ENCODE measurements at places on chromosomes 3 and 15.

DNA sequence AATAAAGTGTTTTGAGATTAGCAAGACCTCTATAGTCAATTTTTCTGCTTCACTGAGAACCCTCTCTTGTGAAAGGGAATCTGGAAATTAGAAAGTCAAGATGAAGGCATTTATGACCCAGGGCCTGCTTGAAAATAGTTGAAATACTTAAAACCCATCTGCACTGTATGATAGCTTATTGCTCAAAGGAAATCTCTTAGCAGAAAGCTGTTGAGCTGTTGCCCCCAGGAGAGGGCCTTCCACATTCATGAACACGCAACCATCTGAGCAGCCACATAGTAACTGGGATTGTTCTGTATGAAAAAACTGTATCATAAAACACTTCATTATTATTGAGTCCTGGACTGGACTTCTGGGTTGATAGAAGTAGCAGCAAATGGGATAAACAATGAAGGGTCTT is 106.4 kb upstream of the PTX3 start:
- H3K4me1 ChIP-seq: no peaks in the 10 kb centered on the region
- H3K36me3 ChIP-seq: no peaks in the 10 kb centered on the region
- no peaks in the 10 kb centered on the region for H3K27me3 ChIP-seq
- H3K4me3 ChIP-seq: no peak overlapping the region
- H3K27ac ChIP-seq: no peak overlapping the region

DNA sequence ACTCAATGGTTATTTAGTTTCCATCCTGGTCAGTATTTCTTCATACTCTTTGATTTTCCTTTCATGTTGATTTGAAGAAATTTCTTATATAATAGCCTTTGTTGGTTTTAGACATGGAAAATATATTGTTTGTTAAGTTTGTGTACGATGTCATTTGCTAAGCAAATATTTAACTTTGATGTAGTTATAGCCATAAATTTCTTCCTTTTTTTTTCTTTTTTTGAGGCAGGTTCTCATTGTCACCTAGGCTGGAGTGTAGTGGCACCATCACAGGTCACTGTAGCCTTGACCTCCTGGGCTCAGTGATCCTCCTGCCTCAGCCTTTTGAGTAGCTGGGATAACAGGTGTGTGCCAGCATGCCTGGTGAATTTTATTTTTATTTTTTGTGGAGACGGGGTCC is 51.4 kb downstream of the NMD3 start:
- H3K4me3 ChIP-seq: no peak overlapping the region
- no peaks in the 10 kb centered on the region for H3K4me1 ChIP-seq
- no peak for DNase-seq
- H3K27me3 ChIP-seq: no peaks in the 10 kb centered on the region

DNA sequence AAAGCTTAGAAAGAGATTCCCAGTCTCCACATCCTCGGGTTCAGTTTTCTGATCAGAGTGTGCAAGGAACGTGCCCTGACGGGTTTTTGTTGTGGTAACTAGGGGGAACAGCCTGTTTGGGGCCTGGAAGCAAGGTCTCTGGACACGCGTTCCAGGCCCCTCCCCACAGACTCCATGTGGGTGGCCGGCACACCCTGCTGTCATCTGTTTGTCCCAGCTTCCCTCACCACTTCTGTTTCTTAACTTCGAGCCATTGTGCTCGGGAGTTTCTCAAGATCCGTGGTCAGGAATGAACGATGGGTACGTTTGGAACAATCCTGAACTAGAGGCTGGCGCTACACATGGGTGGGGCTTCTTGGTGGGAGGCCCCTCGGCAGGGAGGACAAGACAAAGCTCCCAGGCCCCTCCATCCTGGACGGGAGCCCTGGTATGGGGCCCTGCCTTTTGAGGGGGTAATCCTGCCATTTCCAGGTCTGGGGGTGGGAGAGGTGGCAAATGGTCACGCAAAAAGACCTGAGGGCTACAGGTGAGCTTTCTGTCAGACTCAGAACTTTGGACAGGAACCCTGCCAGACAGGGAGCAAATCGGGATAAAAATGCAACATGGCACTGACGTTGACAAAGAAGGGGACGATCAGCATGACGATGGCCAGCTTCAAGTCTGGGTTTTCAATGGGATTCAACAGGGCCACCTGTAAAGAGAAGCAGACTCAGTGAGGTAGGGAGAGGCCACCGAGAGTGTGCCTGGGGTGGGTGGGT is 8.5 kb upstream of the MUSTN1 start:
- no peak overlapping the region for H3K4me3 ChIP-seq
- no peak overlapping the region for H3K27ac ChIP-seq
- H3K4me1 ChIP-seq: peaks cover 11% of the 10 kb centered on the region
- no peak for DNase-seq
- no peaks in the 10 kb centered on the region for H3K36me3 ChIP-seq
- no peaks in the 10 kb centered on the region for H3K27me3 ChIP-seq

DNA sequence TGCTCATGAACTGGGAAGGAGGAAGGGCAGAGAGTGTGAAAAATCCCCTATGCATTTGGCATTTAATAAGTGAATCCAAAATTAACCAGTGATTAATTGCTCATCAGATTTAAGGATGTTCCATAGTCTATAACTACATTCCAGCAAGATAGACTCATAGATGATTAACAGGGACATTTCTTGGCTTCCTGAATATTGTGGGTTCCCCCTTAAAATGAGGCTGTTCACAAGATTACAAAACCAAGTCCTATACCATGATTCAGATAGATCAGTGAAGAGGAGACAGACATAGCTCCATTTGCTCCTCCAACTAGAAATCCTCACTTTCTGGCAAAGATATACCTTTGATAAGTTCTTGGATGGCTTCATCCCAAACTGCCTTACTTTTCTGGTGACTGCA is 15.4 kb downstream of the RASGRP1 start:
- no peak for DNase-seq
- no peak overlapping the region for H3K4me3 ChIP-seq
- no peak overlapping the region for H3K27ac ChIP-seq
- no peaks in the 10 kb centered on the region for H3K4me1 ChIP-seq
- H3K36me3 ChIP-seq: no peaks in the 10 kb centered on the region
- no peaks in the 10 kb centered on the region for H3K27me3 ChIP-seq

DNA sequence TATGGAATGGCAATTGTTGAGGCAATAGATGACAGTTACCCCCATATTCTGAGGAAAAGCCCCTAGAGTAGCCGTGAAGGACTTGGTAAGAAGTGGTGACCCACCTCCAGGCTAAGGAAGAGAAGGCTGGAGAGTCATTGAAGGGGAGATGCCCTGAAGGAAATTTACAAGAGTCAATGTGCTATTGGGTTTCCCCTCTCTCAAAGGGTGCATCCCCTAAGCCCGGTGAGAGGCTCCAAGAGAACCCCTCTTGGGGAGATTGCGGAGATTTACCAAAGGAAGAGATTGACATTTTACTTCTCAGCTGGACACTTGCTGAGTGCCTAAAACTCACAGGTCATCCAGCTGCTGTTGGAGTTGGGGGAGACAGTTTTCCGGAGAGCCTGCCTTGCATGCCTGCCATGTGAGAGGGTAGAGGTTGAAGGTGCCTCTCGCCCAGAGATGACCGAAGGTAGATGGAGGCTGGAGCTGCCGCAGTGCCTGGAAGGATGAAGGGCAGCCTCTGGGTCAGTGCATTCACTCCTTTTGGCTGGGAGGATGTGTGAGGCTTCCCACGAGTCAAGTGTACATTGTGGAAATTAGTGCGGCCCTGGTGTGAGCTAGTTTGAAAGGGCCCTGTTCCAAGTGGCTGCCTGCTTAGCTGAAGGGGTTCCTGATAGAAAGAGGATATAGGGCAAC is 30.7 kb downstream of the MESD start:
- DNase-seq: no peak
- H3K4me3 ChIP-seq: no peak overlapping the region
- H3K27me3 ChIP-seq: no peaks in the 10 kb centered on the region
- H3K27ac ChIP-seq: no peak overlapping the region
- H3K36me3 ChIP-seq: no peaks in the 10 kb centered on the region
- no peaks in the 10 kb centered on the region for H3K4me1 ChIP-seq

GRCh38 chr15:69854001-69854400 is 243.7 kb downstream of the TLE3 start:
- no peaks in the 10 kb centered on the region for H3K36me3 ChIP-seq
- no peak overlapping the region for H3K27ac ChIP-seq
- H3K4me1 ChIP-seq: no peaks in the 10 kb centered on the region
- no peak for DNase-seq

DNA sequence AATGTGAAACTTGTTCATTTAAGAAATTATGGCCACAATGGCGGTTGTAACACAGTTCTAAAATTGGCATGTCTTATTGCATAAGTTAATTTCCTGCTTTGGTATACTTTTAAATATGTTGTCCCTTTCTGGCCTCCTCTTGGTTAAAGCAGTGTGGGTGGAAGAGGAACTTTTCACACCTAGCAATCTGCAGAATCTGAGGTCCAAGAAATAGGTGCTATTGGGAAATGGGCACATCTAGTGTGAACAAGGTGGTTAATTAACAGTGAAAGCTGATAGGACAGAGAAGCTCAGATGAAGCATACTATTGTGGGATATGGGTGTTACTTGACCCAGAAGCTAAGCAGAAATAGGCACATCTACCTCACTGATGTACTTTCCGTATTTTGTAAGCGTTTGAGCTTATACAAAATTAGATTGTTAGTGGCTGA is 10.6 kb downstream of the CMC1 start:
- H3K36me3 ChIP-seq: no peaks in the 10 kb centered on the region
- H3K4me3 ChIP-seq: no peak overlapping the region
- H3K27me3 ChIP-seq: no peaks in the 10 kb centered on the region
- H3K4me1 ChIP-seq: no peaks in the 10 kb centered on the region
- no peak for DNase-seq

- H3K27me3 ChIP-seq: no peaks in the 10 kb centered on the region
- H3K4me1 ChIP-seq: no peaks in the 10 kb centered on the region
- no peak for DNase-seq
- no peaks in the 10 kb centered on the region for H3K36me3 ChIP-seq
These were observed 309.3 kb upstream of the PLSCR5 start for GRCh38 chr3:146914409-146914808.

- no peaks in the 10 kb centered on the region for H3K4me1 ChIP-seq
- H3K4me3 ChIP-seq: no peak overlapping the region
- no peak overlapping the region for H3K27ac ChIP-seq
- no peak for DNase-seq
These were observed 135.5 kb downstream of the STT3B start for GRCh38 chr3:31668242-31668641.

GRCh38 chr15:86911022-86911421 is 831.4 kb downstream of the AGBL1 start:
- H3K36me3 ChIP-seq: no peaks in the 10 kb centered on the region
- H3K27ac ChIP-seq: no peak overlapping the region
- DNase-seq: no peak
- H3K4me1 ChIP-seq: no peaks in the 10 kb centered on the region
- H3K27me3 ChIP-seq: no peaks in the 10 kb centered on the region

DNA sequence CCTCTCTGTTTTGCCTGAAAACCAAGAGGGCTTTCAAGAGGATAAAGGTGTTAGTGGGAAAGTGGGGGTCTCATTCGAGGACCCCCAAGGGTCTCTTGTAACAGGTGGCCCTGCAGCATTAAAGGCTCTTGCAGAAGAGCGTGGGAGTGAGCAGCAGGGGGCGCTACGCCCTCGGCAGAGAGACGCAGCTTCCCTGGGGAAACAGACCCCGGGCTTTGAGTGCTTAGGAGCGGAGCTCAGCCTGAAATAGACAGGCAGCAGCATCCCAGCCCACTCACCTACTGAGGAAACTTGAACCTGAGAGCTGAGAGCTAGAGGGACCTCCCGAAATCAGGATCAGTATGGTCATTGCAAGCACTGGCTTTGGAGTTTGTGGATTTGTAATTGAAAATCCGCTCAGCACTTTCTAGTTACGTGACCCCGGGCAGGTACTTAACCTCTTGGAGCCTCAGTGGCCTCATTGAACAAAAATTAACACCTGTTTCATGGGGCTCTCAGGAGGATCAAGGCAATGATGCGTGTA is 25.7 kb downstream of the RPLP1 start:
- peak; percentile 75 for DNase-seq
- no peak overlapping the region for H3K27ac ChIP-seq
- no peaks in the 10 kb centered on the region for H3K27me3 ChIP-seq
- no peaks in the 10 kb centered on the region for H3K4me1 ChIP-seq
- H3K36me3 ChIP-seq: no peaks in the 10 kb centered on the region
- H3K4me3 ChIP-seq: no peak overlapping the region

GRCh38 chr3:190182418-190183043 is 61.8 kb upstream of the P3H2 start:
- H3K27ac ChIP-seq: no peak overlapping the region
- H3K4me3 ChIP-seq: no peak overlapping the region
- H3K27me3 ChIP-seq: no peaks in the 10 kb centered on the region
- no peaks in the 10 kb centered on the region for H3K36me3 ChIP-seq
- no peaks in the 10 kb centered on the region for H3K4me1 ChIP-seq
